ENCODE measurements at places on chromosomes 2 and 18.

DNA sequence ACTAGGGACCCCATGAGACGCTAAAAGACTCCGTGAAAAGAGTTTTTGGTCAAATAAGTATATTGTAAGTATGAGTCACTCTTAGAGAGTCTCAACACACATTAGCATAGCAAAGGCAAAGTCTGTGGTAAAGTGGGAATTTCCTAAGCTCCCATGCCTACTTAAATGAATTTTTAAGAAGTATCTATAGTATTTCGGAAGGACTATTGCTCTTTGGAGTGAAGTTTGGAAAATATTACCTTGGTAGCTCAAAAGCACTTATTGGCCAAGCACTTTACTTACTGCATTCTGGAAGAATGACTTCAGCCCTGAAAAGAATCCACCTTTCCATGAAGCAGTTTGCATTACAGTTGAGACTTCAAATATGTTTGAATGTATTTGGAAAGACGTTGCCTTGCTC, 57.1 kb downstream of the CAVIN2 start:
- DNase-seq, result no peak

DNA sequence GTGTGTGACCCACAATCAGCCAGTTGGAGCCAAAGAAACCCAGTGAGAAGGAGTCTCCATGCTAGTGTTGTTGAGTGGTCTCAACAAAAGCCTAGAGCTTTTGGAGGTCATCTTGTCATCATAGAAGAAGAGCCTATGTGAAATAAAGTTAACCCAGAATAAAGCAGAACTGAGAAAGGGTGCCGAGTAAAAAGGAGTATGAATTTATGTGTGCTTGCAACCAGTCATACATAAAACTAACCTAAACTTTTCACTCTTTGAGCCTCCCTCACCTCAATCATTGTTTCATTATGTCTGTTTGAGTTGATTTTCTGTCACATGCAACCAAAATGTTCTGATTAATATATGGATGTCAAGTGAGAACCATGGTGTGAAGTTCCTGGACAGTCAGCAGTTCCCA, 599.3 kb upstream of the ZEB2 start:
- no peak for DNase-seq

DNA sequence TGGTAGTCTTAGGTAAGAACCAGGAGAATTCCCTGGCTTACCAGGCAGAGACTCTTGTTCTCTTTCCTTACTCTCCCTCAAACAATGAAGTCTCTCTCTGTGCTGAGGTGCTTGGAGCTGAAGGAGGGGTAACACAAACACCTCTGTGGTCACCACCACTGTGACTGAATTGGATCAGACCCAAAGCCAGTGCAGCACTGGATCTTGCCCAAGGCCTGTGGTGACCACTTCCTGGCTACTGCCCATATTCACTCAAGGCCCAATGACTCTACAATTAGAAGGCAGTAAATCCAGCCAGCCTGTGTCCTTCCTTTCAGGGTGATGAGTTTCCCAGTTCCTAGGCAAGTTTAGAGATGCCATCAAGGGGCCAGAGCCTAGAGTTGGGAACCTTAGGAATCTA, 706.8 kb downstream of the SLC4A3 start:
- no peak for DNase-seq

- DNase-seq, result peak; percentile 19
Measured at GRCh38 chr2:207283356-207283755, 117.6 kb upstream of the KLF7 start.

- DNase-seq, result no peak
Measured at GRCh38 chr2:68379184-68379708, 14.2 kb downstream of the PLEK start.

DNA sequence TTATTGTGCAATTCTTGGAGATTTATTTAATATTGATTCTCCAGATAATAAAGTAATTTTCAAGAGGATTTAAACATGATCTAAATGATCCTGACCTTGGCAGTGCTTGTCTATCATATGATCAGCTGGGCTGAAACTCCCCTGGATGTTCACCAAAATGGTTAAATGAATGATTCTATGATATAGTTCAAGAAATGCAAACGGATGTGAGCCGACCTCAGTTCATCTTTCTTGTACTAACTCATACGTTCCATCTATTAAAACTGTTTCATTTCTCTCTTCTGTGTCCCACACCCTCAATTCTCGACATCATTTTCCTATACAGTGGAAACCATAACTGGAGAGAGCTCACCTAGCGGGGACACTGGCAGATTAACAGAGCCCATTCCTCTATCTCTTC, 281.7 kb upstream of the CCDC68 start:
- DNase-seq, result no peak

DNA sequence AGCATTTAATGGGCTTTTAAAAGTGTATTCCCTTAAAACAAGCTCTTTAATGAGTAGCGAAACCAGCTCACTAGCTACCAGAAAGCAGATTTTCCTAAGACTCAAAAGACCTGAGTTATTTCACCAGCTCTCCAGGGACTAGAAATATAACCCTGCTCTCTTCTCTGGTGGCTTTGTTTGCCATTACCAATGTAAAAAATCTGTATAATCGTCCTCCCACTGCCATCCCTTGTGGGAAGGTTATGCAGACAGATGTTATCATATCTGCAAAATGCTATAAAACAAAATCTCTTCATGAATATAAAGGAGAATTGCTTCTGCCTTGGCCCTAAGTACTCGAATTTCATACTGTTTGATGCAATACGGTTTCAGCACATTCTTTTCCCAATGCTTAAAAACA, 335.2 kb downstream of the NUP35 start:
- DNase-seq, result no peak

DNA sequence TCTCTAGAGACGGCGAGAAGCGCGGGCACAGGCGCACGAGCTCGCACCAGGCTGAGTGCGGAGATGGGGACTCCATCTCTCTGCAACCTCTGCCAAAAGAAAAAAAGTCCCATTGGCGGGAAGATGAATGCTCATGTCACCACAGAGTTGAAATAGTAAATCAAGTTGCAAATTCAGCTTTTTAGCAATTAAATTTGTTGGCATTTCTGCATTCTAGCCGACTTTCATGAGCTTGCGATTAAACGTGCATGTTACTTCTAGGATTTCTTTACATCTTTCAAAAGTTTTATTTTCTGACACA, 588 bp downstream of the CHAC2 start:
- DNase-seq, result no peak

GRCh38 chr2:129056309-129056958, 737.8 kb upstream of the HS6ST1 start:
- DNase-seq, result no peak

- DNase-seq, result no peak
Measured at GRCh38 chr18:57579934-57580333, 6.6 kb downstream of the FECH start.

DNA sequence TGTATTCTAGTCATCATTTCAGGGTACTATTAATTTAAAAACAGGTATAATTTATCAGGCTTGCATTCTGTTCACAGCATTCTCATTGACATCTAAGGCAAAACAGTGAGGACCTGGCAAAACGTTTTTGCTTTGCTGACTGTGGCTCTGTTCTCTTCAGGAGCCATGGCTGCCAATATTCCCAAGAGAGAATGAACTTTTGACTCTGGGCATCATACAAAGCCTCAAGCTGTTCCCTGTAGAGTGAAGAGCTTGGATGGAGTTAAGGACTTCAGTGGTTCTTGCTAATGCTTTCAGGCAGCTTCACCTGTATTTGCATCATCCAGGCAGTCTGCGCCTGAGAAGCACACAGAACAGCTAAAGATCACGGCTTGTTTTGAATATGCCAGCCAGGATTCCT, 65.9 kb upstream of the CAVIN2 start:
- DNase-seq, result no peak

- no peak for DNase-seq
Measured at GRCh38 chr2:32452338-32453064, 95.7 kb downstream of the BIRC6 start.

DNA sequence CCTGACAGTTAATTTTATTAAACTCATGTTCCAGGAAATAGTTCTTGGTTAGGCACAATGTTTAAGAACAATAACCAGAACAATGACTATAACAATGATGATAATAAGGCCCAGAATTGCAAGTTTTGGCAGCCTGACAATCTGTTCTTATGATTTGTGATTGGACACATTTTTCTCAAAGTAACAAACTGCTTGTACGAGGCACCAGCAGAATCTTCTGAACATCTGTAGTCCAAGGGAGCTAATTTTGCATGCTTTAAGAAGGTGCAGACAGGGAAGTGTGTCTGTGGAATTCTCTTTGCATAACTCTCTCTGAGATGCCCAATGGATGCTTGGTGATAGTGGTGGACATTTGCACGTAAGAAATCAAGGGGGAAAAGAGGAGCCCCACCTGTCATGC, 709.3 kb downstream of the SLC4A3 start:
- no peak for DNase-seq

GRCh38 chr2:20616341-20616871, 34.5 kb downstream of the HS1BP3 start:
- no peak for DNase-seq

GRCh38 chr2:33210626-33211025, 263.9 kb downstream of the LTBP1 start:
- no peak for DNase-seq

GRCh38 chr2:99571533-99571932, 81.7 kb upstream of the REV1 start:
- DNase-seq, result no peak

- no peak for DNase-seq
Measured at GRCh38 chr2:149906886-149907285, 319.3 kb upstream of the MMADHC start.

GRCh38 chr18:77088963-77089722, 43.4 kb downstream of the MBP start:
- DNase-seq, result no peak

- DNase-seq, result no peak
Measured at GRCh38 chr18:46433121-46433826, 223.7 kb downstream of the LOXHD1 start.
